ENCODE measurements at places on chromosomes 6 and 20.

DNA sequence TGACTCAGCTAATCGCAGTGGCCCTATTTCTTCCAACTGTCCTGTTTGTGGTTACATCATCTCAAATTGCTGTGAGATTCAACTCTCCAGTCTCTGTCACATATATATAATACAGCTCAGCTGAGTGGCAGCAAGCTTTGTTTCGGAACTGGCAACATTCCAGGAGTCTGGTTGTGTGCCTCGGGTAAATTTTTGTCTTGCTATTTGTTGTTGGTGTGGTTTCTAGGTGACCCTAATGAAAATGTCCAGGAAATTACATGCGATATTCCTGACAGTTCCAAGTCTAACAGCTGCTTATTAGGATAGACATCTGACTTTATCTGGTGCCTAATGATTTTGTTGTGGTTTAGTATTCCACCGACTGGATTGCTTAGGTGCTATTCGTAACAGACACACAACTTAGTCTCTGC, 581.8 kb downstream of the CD109 start:
- peak; percentile 27 for DNase-seq

- no peak for DNase-seq
Measured at GRCh38 chr6:139736325-139736906, 362.0 kb upstream of the CITED2 start.

DNA sequence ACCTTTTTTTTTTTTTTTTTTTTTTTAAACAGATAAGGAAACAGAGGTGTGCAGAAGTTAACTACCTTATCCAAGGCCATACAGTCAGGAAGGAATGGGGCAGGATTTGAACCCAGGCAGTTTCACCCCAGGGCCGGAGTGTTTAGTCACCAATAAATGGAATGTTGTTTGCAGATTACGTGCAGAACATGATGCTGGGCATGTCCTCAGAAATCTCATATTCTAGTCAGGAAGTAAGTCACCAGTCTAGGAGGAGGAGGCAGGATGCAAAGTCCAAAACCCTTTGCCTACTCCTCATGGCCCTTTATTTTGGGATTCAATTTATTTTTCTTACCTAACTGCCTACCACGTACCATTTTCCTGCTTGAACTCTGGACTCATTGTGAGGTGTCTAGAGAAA, 57.1 kb upstream of the LRRC1 start:
- no peak for DNase-seq

GRCh38 chr6:28953039-28953584, 29.3 kb upstream of the TRIM27 start:
- DNase-seq = peak; percentile 61

DNA sequence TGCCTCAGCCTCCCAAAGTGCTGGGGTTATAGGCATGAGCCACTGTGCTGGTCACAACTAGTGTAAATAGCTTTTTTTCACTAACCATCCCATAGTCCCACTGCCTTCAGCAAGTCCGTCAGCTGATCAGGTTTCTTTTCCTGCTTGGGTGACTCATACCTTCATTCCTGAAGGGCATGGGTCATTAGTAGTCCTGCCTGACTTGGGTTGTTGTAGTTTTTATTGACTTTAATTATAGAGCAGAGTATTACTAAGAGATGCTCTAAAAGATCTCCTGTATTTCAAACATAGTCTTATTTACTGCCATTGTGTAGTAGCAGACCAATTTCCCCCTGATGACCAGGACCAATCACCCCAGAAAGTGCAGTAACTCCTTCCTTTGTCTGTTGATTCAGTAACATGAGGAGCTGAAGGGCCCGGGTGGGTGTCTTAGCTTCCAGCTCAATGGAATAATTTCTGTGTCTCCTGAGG, 25.8 kb downstream of the HLA-C start:
- DNase-seq = peak; percentile 54

GRCh38 chr20:21516861-21517565, 3.1 kb upstream of the NKX2-2 start:
- no peak for DNase-seq

GRCh38 chr6:150069706-150070105, 785 bp upstream of the ULBP3 start:
- no peak for DNase-seq

DNA sequence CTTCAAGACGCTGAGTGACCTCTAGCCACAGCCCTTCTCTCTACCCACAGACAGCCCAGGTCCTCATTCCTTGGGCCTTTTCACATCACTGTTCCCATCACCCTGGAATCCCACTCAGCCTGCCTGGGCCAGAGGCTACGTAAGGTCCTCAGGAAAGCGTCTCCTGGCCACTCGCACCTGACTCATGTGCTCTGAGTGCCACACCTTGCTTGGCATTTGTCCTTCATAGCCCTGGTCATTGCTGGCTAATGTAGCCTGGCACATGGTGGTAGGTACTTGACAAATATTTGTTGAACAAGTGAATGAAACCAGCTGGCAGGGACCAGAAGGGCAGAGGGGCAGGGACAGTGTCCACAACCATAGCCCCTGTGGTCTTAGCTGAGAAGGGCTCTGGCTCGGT, 50.6 kb upstream of the FANCE start:
- no peak for DNase-seq

DNA sequence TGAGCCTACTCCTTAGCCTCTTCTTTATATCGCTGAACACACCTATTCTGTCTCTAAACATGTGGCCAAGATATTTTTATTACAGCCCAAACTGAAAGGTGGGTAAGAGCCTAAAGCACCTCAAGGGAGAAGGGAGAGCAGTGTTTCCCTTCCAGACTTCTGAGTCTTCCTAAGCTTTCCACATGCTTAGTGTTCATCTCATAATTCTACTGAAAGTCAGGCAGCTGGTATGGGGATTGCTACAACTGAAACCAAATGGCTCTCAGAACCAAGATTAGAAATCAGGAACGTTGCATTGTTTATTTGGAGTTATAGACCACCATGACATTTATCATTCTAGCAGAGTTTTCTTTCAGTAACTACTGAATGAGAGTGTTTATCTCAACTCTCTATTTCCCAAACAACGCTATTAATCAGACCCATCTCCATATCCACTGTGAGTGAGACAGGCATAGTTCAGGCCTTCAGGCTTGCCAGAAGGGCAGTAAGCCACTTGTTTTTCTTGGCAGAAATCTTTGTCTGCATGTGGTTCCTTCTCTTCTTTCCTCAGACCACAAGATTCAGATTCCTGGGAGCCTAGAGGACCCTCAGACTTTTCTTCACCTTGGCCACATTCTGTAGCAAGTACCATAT, 22.8 kb downstream of the VGLL2 start:
- no peak for DNase-seq

GRCh38 chr20:1920252-1920651, 25.0 kb downstream of the SIRPA start:
- no peak for DNase-seq

DNA sequence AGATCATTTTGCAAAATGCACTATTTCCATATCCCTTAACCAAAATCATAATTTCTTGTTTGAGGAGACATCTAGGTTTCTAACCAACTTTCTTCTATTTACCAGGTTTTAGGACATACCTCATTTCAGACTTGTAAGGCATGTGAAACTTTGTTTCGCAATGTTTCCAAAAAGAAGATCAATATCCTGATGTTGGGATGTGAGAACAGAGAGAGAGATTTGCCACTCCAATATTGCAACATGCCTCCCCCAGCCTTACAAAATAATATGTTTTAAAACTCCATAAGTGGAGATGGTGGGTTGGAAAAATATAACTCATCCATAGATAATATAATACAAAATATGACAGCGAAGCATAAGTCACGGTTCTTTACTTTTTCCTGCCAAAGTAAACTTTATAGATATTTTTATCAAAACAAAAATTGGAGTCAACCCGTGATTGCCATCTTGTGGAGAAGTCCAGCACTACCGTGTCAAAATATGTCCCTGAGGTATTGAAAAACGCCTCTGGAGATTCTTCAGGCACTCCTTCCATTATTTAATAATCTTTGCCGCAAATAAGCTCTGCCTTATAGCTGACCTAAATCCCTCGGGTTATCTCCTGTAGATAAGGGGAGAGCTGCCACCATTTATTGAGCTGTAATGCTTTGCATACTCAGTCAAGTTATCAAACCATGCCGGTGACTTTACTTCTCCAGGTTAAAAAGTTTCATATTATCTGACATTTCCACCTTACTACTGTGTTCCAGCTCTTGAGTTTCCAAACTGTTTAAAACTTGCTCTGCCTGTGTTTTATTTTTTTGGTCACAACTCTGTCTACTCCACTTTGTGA, 534.2 kb downstream of the HACE1 start:
- DNase-seq = peak; percentile 23

DNA sequence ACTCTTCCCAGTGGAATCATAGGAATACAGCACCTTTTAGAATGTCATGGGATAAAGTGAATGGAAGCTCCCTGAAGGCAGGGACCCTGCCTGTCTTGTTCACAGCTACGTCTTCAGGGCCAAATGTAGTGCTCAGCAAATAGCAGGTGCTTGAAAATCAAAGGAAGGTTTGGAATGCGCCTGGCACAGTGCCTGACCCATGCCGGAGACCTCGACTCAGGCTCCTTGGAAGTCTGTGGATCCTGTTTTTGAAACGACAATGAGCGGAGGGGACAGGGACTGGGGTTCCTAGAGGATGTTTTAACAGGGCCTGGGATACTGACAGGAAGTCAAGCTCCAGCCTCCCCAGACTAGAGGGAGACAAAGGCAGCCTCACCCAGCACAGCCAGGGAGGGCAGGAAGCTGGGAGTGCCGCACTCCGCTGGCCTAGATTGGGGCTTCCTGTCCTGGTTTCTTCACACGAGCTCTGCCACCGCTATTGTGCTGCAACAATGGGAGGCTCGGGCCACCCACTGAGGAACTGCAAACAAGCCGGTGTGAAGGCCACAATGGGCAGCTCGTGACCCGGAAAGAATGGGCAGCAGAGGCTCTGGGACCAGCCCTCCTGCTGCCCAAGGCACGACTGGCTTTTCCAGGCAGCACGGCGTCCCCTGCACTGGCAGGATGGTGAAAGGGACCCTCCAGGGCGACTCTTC, 76.7 kb downstream of the PREX1 start:
- DNase-seq = peak; percentile 28

DNA sequence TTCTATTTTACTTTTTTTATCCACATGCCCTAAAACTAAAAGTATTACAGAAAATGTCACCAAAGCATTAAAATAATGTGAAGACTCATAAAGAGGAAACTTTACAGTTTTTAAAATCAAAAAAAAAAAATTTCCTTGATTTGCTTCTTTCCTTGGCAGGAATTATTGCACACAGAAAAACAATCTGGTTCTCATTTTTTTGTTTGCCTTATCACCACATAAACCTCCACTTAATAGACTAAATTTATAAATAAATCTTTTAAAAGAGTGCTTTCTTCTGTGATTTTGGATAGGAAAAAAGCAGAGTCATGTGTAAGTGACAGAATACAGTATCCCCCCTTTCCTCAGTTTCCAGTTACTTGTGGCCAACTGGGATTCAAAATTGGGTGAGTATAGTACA, 695.1 kb upstream of the CITED2 start:
- DNase-seq = no peak

DNA sequence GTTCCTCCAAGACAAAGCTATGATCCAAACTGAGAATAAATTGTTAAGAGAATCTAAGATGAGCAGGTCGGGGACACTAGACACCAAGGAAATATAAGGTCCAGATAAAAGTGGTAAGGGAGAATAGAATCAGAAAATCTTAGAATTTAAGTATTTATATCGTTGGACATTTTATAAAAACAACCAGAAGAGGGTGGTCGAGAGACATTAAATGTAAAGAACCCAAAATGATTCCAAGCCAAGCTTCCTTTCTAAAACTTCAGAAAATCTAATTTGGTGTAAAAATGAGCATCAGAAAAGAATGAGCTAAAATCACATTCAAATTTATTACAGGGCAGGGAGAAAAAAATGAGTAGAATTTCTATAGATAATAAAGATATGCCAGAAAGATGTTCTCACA, 97.8 kb upstream of the OGFRL1 start:
- DNase-seq = peak; percentile 11

DNA sequence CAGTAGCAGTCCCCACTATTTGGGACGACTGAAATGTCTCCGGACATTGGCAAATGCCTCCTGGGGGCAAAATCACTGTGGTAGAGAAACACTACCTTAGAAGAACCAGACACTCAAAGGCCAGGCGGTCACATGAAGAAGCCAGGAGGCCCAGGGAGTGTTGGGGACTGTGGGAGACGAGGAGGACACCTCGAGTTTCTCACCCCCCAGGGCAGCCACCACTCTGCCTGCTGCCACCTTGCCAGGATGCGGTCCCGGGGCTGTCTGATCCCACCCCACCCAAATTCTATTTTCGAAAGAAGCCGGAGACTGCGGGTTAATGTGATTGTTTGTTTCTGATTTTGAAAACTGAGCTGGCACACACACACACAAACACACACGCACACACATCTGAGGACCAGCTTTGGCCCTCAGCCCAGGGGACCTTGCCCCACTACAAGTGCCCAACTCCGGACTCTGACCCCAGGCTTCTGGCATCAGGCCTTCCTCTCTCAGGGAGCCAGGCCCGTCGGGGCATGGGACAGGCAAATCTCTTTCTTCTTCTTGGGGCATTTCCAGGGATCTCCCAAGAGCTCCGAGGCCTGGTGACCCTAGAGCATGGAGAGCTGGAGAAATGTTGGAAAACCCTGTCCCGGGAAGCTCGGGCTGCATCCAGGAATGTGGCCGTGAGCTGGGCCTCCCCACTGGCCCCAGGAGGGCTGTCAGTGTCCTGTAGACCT, 187.5 kb upstream of the PMEPA1 start:
- no peak for DNase-seq

DNA sequence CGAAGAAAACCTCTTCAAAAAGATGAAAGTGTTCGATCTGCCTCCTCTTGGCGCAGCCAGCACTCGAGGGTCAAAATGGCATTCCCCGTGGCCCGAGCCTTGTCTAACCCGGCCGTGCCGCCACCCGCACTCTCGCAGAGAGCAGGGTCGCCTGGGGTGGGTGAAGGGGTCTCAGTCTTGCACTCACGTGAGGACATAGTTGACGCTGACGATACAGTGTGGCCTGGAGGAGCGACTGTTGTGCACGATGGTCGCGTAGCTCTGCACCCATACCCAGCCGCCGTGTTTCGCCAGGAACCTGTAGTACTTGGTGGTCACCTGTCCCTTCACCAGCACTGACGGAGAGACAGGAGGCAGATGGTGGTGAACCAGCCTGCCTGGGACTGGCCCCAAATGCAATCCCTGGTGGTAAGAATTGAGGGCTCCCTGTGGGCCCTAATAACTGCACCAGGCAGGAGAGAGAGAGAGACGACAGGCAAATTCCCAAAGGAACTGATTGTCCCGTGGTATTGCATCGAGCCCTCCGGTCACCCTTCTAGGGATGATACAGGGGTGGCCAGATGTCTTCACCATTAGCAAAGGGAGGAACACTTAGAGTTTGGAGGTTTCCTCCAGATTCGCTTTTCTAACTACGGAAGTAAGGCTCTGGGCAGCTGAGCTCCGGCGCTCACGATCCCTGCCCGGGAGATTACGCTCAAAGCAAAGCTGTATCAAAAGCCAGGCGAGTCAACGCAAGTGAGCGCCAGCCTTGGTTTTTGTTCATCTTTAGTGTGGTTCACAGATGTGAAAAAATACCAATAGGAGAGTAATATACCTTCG, 17.4 kb downstream of the SIM1 start:
- no peak for DNase-seq

Measured in AG20443 (cell line).